ENCODE measurements at places on chromosomes 1 and 21.

DNA sequence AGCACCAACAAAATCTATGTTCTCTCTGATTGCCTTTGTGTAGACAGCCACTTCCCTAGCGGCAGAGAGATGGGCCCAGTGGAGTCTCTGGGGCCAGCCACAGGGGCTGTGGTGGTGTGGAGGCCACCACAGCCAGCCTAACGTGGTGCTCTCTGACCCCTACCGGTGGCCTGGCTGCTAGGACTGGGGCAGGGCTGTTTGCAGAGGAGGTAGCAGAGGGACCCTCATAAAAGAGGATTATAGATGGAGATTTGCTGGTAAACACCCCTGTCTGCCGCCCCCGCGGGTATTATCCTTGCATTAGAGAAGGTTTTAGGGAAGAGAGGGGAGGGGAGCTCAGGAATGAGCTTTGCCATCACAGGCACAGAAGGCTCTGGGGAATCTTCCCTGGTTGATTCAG lies 310.3 kb upstream of the VAMP3 start:
- no peak for DNase-seq

DNA sequence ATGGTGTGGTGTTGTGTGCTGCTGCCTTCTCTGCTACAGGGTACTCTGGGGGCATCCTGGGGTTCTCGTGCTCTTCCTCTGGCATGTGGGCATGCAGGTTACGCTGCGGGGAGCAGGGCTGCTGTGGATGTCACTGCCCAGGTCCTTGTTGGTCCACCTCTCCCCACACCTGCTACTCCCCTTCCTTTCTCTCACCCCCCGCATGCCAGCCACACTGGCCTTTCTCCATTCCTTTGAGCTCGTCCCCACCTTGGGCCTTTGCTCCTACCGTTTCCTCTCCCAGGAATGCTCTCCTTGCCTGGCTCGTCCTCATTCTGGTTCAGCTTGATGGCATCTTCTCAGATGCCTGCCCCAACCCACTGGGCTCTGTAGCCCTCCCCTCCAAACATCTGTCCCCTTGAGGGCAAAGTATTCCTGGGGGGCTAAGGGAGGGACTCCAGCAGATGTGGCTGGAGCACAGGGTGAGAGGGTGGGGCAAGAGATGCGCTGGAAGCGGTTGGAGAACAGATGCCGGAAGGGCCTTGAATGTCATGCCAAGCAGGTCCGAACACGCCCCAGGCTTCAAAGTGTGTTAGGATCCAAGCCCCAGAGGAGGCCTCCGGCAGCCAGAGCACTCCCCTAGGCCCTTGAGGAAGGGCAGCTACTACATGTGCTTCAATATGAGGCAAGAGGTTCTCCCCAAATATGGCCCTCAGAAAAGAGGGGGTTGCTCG lies 23.4 kb downstream of the DMRTB1 start:
- DNase-seq: no peak

DNA sequence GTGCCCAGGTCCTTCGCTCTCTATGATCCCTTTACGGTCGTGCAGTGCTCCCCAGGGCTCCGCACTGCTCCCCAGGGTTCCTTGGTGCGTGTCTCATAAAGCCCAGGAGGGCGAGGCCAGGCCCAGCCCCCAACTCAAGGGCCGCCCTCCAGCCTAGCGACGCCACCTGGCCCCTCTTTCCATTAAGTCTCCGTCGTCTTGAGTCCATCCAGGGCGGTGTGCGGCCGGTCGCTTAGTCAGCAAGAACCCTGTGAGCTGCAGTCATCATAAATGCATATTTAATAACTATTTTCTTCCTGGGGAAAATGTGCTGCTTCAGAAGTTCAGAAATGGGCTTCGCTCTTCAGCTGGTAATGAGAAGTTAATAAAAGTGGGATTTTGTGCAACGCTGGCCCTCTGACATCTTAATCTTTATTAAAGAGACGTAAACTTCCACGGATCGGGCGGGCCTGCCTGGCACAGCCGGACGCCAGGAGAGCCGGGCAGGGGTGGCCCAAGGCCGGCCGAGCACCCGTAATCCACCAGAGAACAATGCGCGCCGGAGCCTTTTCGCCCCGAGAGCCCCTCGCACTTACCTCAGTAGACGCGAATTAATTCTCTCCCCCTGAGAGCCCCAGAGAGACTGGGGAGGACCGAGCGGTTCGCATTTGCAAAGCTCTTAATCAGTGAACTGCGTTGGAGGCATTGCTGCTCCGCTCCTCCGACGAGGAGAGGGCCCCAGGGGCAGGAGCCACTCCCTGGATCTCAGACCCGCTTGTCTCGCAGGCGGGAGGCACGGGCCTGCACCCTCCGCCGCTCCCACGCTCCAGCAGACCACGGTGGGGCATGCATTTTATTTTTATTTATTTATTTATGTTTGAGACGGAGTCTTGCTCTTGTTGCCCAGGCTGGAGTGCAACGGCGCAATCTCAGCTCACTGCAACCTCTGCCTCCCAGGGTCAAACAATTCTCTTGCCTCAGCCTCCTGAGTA lies 188.3 kb upstream of the ARHGEF16 start:
- DNase-seq: no peak

GRCh38 chr1:162578071-162578700 lies 16.7 kb downstream of the UAP1 start:
- no peak for DNase-seq

DNA sequence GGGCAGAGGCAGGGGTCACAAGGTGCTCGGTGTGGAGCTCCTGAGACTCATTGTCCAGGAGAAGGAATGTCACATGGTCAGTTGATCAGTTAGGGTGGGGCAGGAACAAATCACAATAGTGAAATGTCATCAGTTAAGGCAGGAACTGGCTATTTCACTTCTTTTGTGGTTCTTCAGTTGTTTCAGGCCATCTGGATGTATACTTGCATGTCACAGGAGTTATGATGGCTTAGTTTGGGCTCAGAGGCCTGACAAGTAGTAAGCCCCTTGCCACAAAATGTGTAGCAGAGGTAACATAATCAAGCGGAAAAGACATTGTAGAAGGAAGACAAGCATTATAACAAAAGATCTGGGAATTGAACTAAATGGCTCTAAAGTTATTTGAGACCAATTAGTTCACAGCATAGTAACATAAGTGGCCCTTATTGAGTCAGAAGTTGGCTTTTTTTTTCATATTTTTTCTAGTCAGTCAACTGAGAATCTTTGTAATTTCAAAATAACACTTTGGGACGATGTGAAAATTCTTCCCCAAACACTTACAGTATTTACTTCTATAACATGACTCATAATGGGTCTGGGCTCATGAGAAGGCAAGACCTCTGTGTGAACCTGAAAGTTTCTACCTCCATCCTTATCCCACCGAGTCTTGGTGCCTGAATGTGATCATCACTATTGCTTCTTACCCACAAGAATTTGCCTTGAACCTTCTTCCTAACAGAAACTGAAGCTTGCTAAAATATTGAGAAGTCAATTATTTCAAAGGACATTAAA lies 137.0 kb upstream of the DPT start:
- DNase-seq: no peak

DNA sequence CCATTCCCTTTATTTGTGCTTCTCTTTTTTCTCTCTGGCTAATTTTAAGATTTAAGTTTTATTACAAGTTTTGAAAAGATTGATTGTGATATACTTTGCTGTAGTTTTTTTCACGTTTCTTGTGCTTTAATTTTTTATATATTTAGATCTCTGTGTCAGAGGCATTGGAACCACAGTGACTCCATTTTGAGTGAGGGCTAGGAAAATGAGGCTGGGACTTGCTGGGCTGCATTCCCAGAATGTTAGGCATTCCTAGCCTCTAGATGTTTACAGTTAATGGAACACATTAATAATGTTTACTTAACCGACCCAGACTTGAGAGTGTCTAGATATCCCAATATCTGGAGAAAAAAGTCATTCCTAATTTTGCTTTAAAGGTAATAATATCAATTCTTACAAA lies 939.4 kb downstream of the BRINP3 start:
- DNase-seq: no peak

DNA sequence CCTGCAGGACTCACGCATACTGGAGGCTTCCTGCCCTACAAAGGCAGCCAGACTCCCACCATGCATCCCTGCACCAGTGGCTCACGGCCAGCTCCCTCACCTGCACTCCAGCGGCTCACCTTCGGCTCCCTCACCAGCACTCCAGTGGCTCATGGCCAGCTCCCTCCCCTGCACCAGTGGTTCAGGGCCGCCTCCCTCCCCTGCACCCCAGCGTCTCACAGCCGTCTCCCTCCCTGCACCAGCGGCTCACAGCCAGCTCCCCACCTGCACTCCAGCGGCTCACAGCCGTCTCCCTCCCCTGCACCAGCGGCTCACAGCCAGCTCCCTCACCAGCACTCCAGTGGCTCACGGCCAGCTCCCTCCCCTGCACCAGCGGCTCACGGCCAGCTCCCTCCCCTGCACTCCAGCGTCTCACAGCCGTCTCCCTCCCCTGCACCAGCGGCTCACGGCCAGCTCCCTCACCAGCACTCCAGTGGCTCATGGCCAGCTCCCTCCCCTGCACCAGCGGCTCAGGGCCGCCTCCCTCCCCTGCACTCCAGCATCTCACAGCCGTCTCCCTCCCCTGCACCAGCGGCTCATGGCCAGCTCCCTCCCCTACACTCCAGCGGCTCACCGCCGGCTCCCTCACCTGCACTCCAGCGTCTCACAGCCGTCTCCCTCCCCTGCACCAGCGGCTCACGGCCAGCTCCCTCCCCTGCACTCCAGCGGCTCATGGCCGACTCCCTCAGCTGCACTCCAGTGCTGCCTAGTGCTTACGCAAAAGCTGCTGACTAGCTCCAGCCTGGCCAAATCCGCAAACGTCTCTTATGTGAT lies 324.5 kb downstream of the NPHP4 start:
- peak; percentile 39 for DNase-seq

DNA sequence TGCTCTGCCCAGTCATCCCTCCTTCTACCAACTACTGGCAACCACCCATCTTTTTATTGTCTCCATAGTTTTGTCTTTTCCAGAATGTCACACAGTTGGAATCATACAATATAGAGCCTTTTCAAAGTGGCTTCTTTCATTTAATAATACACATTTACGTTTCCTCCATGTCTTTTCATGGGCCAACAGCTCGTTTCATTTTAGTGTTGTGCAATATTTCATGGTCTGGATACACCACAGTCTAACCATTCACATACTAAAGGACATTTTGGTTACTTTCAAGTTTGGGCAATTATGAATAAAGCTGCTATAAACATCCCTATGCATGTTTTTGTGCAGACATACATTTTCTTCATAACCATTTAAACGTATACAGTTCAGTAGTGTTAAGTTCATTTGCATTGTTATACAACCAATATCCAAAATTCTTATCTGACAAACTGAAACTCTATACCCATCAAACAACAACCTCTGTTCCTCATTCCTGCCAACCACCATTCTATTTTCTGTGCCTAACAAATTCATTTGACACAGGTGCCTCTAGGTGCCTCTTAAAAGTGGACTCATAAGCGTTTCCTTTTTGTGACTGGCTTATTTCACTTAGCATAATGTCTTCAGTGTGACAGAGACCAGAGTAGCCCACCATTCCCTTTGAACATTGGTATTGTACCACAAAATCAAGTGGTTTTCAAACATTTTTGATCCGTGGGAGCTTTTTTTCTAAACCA lies 138.1 kb downstream of the NR5A2 start:
- no peak for DNase-seq

DNA sequence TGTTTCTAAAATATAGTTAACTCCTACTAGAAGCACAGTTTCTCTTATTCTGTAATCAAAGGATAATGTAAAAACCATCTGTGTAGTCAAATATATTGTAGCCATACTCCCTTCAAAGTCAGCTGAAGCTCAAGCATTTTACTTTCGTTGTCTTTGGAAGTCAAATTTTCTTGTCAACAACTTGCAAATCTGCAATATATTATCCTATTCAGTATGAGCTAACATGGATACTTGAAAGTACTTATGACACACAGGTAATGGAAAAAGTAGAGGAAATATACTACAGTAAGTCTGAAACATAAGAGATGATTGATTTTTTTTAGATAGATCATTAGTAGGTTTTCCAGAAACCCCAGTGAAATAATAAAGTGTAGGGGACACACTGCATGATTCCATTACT lies 121.5 kb downstream of the COL24A1 start:
- DNase-seq: no peak

All from prostate gland (tissue), 2 donors.